Endothelial cell (in vitro differentiated cells): ENCODE measurements at places on chromosomes 12 and 14. TPM values are rescaled to one million over a fixed set of nuclear protein-coding genes. Genes with fewer than 3 reads are reported as not detected.

- no peak for DNase-seq
Observed at GRCh38 chr14:40870252-40870651, 736.4 kb upstream of the LRFN5 start.

DNA sequence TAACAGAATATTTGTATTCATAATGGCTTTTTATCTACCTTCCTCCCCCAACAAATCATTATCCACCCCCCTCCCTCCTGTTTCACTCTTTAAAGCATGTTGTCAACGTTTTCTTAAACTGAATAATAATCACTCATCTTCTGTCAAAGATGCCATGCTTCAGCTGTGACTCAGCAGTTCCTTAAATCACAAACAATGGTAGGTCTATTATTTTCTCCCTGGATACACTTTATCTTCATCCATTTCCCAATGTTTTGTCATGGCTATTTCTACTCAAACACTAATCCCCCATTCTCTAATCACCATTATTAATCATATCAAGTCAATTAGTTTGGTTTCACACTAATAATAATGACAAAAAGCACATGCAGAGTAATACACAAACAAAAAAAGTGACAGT, 6.5 kb downstream of the CLEC12B start:
- DNase-seq: no peak

- DNase-seq: no peak
Observed at GRCh38 chr14:38250331-38250730, 5.6 kb downstream of the CLEC14A start.

DNA sequence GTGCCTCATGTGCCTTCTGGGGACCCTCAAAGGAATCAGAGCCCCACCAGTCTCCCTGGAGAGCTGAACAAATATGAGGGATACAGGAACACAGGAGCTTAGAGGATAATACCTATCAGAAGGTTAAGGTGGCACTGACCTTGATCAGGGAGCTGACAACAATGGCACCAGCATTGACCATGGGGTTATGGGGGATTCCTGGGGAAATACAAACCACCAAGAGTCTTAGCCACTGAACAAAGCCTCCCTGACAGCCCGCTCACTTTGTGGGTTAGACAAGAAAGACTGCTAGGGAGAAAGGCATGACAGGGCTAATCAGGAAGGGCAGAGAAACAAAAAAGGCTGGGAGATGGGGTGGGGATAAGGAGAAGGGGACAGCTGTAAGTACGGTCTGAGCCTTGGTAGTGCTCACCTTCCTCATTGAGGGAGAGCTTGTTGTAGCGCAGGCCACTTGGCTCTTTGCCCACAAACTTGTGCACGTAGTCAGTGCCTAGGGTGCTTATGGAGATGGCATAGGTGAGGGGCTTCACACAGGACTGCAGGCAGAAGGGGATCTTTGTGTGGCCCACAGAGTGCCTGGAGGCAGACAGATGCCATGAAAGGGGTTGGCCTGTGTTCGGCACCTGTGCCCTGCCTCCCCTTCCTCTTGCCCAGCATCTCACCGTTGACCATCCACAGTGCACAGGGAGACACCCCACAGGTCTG, 9.3 kb downstream of the SPRYD4 start:
- DNase-seq: no peak

The NUDT4 gene
- 91.7 TPM for total RNA-seq

The DEGS2 gene
- total RNA-seq: not detected

The KRT6C gene
- not detected for total RNA-seq

The GUCY2C gene
- 0.36 TPM for total RNA-seq
